ENCODE measurements at places on chromosomes 1 and 21. TPM values are rescaled to one million over a fixed set of nuclear protein-coding genes. Genes with fewer than 3 reads are reported as not detected.

The MMEL1 gene
- not detected for total RNA-seq

The HAO2 gene
- not detected for total RNA-seq

The ADORA1 gene
- 0.09 TPM for total RNA-seq

The TTC34 gene
- 0.14 TPM for total RNA-seq

The SPATA45 gene
- total RNA-seq: not detected

The SYT11 gene
- total RNA-seq: 1.3 TPM

The SLC45A1 gene
- total RNA-seq: 0.14 TPM

The SV2A gene
- total RNA-seq: 3.4 TPM

Measured in airway epithelial cell (primary cell).